ENCODE measurements at places on chromosomes 5 and 9.

DNA sequence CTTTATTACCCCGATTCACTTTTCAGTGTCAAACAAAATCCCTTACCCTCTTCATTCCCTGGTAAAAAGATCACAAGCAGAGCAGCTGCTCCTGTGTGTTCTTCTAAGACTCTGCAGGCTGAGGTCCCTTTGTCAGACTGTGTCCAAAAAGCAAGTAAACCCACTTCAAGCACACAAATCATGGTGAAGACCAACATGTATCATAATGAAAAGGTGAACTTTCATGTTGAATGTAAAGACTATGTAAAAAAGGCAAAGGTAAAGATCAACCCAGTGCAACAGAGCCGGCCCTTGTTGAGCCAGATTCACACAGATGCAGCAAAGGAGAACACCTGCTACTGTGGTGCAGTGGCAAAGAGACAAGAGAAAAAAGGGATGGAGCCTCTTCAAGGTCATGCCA, 34.5 kb downstream of the CREBRF start:
- no peak for DNase-seq

DNA sequence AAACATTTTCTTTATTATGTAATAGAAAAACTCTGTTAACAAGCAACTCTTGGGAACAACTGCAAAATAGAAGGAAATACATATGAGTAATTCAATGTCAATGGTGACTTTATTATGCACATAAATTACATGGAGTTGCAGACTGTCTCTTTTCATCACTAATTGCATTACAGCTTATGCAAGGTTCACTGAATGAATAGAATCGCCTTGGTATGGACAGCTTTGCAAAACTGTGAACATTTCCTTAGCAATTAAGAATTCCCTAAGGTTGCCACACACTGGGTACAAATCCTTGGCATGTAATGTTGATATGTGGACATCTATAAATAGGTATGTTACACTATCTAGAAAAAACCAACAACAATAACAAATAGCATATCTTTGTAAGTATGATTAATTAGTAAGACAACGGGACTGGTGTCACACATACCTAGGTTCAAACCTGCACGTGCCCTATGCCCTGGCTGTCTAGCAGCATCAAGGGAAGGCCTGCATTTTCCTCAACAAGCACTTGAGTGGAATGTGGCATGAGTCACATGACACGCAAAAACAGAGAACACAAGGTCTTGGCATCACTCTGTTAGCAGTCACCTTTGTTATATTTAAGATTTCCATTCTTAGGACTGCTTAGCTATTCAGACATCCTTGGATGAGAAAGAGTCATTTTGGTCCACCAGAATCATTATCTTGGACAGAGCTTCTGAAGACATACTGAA, 263.9 kb downstream of the CTNND2 start:
- DNase-seq, result no peak

DNA sequence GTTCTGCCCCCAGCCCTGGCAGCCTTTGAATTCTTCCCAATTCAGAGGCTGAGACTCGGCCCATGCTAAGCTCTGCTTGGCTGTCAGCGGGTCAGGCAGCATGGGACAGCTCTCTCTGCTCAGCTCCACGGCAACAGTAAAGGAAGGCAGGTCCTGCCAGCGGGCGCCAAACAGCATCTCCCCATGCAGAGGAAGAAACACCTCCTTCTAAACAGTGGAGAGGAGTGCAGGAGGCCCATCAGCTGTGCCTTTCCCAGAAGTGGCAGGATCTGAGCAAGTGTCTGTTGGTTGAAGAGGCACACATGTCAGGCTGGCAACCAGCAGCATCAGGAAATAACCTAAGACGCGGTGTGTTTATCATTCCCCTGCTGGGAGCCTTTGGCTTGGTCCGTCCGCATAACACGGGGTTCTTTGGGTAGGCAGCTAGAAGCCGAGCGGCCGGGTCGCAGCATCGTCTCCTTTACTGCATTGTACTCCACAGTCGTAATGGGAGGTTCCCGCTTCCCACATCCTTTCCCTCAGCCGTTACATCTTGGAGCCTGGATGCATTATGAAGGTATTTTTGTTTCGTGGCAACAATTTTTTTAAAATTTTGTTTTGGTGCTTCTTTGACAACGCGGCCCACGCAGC, 42.7 kb upstream of the NCS1 start:
- no peak for DNase-seq

GRCh38 chr9:115398313-115398650, 280.3 kb upstream of the TNC start:
- DNase-seq, result no peak

DNA sequence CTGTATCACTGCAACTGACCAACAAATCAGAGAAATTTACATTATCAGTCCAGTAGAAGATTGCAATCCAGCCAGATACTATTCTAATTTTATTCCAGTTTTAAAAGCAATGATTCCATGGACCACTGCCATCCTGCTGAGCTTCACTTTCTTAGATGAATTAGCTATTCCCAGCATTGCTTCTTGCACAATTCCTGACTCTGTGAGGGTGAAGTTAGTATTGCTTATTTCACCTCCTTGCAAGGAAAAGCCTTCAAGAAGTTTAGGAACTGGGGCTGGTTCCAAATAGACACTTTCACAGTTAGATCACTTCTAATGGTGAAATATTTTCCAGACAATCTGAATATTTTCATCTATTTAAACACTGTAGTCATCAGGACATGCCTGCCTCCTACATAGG, 338.6 kb upstream of the TNC start:
- DNase-seq, result no peak

- DNase-seq, result no peak
These were observed 136.9 kb downstream of the SEMA5A start for GRCh38 chr5:9408964-9409363.

GRCh38 chr5:15885156-15885555, 294.4 kb downstream of the MARCHF11 start:
- no peak for DNase-seq

DNA sequence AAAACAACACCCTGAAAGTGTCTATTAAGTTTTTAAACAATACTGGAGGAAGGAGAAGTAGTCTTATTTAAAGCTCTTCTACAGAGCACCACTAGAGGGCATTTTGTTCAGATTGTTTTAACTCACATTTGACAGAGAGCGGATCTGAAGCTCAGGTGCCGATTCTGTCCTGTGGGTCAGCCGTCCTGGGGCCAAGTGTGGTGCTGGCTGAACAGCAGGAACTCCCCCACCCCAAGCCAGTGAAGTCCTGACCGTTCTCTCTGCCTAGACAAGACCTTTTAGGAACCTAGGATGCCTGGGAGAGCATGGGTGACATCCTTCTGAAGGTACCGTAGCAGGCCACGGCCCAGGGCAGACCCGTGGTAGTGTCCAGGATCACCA, 3.9 kb downstream of the EXOC3 start:
- no peak for DNase-seq

DNA sequence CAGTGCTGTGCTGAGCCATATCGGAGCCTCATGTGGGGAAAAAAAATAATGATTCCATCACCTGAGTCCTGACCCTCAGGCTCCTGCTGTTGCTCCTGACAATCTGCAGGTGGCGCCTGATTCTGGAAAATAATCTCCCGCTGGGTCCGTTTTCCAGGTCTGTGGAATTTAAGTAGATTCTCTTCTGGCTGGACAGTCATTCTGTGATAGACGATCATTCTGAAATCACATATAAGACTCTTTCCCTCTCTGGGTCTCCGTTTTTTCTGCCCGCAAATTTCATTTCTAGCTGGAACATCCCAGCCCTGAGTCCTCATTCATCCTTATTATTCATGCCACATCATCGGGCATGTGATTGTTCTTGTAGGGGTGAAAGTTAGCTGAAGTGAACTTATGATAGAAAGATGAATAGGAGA, 22.1 kb upstream of the STXBP1 start:
- peak; percentile 18 for DNase-seq

DNA sequence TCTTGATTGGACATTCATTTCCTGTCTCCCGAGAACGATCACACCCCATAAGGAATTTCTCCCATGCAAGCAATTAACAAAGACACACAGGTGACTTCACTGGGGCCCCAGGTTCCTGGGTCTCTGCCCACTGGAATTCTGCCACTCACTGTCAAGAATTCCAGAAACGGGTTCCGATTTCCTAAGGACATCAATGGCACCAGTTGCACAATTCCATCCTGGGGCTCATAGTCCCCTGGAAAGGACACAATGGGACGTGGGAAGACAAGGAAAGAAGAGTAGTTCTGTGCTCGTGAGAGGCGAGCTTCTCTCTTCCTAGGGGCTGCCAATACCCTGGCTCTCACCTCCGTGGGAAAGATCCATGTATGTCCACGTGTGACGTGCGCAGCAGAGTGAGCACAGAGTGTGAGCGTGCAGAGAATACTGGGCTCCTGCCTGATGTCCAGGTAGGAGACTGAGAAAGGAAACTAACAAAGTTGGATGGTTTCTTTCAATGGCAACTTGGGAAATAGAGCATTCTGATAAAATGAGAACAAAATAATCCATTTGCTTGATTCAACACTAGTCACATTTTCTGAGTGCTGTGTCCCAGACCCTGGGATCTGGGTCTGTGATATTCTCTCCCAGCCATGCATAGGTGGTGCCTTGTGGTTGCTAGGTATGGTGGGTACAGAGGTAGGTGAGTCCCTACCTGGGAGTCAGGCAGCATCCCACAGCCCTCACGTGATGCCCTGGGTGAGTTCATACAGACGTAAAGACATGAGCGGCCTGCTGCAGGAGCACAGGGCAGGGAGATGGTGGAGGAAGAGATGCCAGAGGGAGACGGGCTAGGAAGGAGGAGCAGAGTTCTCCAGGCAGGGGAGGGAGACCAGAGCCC, 159.8 kb downstream of the COL23A1 start:
- DNase-seq, result no peak

DNA sequence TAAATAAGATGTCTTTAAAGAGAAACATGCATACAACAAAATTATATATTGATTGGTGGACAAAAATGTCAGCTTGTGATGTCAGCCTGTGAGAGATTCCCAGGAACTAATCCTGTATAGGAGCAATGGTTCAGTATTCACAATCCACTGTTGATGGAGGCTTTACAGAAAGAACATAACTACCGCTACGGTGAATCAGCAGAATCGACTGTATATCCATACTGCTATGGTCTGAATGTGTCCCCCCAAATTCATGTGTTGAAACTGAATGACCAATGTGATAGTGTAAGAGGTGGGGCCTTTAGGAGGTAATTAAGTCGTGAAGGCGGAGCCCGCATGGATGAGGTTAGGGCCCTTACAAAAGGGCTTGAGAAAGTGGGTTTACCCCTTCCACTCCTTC, 40.4 kb upstream of the TBC1D2 start:
- no peak for DNase-seq

DNA sequence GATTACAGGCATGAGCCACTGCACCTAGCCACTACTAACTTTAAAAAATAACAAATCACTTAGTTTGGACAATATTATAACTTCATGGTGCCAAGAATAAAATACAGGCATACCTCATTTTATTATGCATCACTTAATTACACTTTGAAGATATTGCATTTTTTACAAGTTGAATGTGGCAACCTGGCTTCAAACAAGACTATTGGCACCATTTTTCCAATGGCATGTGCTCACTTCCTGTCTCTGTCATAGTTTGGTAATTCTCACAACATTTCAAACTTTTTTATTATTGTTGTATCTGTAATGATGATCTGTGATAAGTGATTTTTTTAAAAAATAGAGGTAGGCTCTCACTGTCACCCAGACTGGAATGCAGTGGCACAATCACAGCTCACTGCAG, 49.9 kb upstream of the ERBIN start:
- no peak for DNase-seq

GRCh38 chr9:93086447-93087224, 9.4 kb upstream of the CARD19 start:
- no peak for DNase-seq

DNA sequence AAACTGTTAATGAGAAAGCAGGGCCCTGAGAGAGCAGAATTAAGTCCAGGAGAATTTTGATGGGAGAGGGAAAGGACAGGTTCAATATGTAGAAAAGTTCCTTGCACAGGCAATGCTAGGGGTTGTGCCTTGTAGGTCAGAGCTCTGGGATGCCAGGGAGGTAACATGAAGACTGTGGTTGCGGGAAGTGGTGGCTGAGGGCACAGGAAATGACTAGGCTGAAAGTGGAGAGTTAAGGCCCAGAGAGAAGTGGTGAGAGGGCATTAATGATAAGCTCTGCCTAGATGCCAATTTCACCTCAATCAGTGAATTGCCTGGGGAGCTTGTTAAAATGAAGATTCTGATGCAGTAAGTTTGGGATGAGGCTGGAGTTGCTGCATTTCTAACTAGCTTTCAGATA, 31.5 kb upstream of the PPP3R2 start:
- DNase-seq, result no peak

DNA sequence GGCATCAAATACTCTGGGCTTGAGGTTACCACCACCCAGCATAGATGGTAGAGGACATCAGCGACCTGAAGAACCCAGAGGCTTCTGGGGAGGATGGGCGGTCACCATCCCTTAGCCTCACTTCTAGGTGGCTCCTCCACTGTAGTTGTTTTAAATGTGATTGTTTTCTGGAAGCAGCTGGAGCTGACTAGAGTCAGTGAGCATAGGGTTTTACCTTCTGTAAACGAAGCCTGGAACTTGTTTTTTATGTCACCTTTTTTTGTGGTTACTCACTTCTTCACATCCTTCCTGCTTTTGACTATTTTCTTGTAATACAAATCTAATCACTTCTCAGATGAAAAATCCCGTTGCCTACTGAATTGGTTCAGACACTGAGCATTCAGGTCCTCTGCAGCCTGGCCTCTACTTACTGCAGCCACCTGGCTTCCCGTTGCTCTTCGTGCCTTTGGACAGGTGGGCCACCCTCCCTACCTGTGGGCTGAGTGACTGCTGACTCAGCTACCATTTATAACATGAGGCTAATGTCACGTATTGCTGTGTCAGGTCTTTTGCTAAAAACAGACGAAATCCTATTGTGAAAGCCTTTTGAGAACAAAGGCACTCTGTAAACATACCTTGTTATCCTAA, 167.8 kb downstream of the MAN2A1 start:
- DNase-seq, result no peak

DNA sequence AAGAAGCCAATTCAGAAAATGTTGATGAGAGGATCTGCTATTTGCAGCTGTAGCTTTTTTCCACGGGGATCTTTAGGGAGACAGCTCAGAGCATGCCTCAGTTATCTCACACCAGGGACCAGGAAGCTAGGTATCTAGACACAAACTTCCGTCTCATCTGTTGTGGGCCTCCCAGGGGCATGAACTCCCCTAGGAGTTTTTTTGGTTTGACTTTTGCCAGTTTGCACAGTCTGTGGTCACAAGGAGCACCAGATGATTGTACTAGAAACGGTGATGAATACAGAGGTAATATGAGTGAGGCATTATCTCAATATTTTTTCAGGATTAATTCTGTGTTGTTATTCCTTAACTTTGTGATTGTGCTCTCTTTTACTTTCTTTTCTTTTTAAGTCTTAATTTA, 533.2 kb upstream of the SEMA6A start:
- no peak for DNase-seq

- DNase-seq, result no peak
These were observed 313.0 kb upstream of the CDH6 start for GRCh38 chr5:30880514-30880913.

- DNase-seq, result no peak
These were observed 1049.0 kb downstream of the PTPRD start for GRCh38 chr9:9563817-9564216.

- DNase-seq, result no peak
These were observed 756 bp downstream of the VAV2 start for GRCh38 chr9:133991214-133991921.

- DNase-seq, result no peak
These were observed 29.3 kb downstream of the PPIC start for GRCh38 chr5:123007182-123007581.

All from caudate nucleus (tissue), 63 donors.